ENCODE measurements at places on chromosomes 3 and 15.

GRCh38 chr3:4474683-4475490 is 7.8 kb upstream of the SUMF1 start:
- DNase-seq, result peak; percentile 70

- no peak for DNase-seq
Measured at GRCh38 chr3:196214783-196215441, 1.4 kb upstream of the SLC51A start.

- no peak for DNase-seq
Measured at GRCh38 chr3:148150141-148150540, 547.6 kb upstream of the AGTR1 start.

- DNase-seq, result no peak
Measured at GRCh38 chr3:108564564-108564963, 24.7 kb downstream of the CIP2A start.

- DNase-seq, result peak; percentile 54
Measured at GRCh38 chr15:60589253-60589652, 110.3 kb upstream of the ICE2 start.

GRCh38 chr3:194907811-194908210 is 222.1 kb downstream of the FAM43A start:
- no peak for DNase-seq

GRCh38 chr3:121976727-121977126 is 45.3 kb downstream of the ILDR1 start:
- DNase-seq, result no peak

- no peak for DNase-seq
Measured at GRCh38 chr15:52649686-52650085, 29.5 kb downstream of the ATOSA start.

- no peak for DNase-seq
Measured at GRCh38 chr3:46127503-46127902, 80.6 kb downstream of the CCR1 start.

GRCh38 chr3:71050538-71051258 is 532.8 kb downstream of the FOXP1 start:
- DNase-seq, result peak; percentile 50

- no peak for DNase-seq
Measured at GRCh38 chr3:147355084-147355752, 51.1 kb downstream of the ZIC4 start.

- DNase-seq, result peak; percentile 23
Measured at GRCh38 chr3:188158731-188159310, 4.9 kb downstream of the LPP start.

GRCh38 chr15:69468241-69469121 is 15.9 kb downstream of the RPLP1 start:
- peak; percentile 87 for DNase-seq

GRCh38 chr3:31250116-31250777 is 282.5 kb upstream of the STT3B start:
- DNase-seq, result no peak

GRCh38 chr15:69298697-69299441 is at the start of gene PAQR5:
Gene PAQR5 (plus strand): TSS chr15:69298912. CDS start chr15:69360081, 61,169 bp downstream.
- DNase-seq, result no peak

DNA sequence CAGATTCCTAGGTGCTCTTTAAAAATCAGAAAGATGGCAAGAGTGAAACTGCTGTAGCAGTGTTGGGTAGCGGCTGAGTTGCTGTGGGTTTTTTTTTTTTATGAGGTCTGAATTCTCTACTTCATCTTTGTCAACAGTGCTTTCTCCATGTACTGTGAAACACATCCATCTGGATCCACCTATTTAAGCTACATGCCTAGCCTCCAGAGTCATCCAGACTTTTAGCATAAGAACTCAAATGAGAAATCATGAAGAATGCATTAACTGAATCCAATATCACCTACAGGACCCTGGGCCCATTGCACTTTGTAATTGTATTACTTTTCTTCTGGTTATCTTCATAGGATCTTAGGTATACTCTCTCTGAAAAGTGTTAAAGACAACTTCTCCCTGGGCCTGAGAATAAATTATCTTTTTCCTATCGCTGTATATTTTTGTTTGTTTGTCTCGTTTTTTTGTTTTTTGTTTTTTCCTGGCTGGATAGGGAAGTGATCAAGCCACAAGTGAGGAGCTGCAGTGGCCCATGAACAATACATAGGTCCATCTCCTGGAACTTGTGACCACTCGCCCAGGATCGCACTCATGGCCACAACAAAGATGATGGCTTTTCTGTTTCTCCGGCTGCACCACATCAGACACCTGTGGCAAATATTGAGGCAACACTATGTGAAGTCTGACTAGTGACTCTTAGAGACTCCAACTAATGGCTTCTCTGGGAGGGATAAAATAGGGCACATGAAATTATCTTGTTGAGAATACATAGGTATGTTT is 609.9 kb upstream of the AGTR1 start:
- no peak for DNase-seq

GRCh38 chr15:34765741-34766140 is 10.9 kb upstream of the GJD2 start:
- DNase-seq, result no peak

GRCh38 chr3:41200669-41201021 is 1.3 kb downstream of the CTNNB1 start:
- DNase-seq, result peak; percentile 7

DNA sequence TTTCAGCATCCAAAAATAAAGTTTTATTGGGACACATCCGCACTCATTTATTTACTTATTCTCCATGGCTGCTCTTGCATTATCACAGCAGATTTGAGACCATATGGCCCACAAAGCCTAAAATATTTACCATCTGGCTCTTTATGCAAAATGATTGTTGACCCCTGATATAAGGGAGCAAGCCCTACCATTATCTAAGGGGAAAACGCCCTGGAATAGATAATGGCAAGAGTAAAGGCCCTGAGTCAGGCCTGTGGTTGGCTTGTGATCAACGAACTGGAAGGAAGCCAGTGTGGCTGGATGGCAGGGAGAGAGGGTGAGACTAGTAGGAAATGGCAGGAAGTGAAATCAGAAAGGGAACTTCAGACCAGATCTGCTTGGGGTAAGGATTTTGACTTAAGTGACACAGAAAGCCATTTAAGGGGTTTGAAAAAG is 24.6 kb upstream of the DMXL2 start:
- DNase-seq, result no peak

- DNase-seq, result peak; percentile 74
Measured at GRCh38 chr3:5205165-5205941, 17.8 kb downstream of the EDEM1 start.

DNA sequence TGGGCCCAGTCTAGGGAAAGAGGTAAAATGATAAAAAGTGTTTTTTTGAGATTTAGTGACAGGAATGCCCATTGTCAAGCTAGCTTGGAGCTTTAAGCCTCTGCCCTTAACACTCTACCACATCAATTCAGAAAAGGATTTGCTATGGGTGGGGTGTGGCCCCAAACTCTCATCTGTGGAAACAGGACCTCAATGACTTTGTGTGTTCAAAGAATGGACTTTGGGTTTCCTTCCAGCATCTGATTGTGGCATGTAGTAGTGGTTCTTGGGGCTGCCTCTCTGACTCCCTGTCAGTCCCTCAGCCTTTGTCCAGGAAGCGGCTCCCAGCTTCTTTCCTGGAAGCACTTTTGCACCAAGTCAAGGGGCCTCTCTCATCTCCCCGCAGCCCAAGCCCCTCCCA is 56.1 kb downstream of the CCNL1 start:
- DNase-seq, result no peak

DNA sequence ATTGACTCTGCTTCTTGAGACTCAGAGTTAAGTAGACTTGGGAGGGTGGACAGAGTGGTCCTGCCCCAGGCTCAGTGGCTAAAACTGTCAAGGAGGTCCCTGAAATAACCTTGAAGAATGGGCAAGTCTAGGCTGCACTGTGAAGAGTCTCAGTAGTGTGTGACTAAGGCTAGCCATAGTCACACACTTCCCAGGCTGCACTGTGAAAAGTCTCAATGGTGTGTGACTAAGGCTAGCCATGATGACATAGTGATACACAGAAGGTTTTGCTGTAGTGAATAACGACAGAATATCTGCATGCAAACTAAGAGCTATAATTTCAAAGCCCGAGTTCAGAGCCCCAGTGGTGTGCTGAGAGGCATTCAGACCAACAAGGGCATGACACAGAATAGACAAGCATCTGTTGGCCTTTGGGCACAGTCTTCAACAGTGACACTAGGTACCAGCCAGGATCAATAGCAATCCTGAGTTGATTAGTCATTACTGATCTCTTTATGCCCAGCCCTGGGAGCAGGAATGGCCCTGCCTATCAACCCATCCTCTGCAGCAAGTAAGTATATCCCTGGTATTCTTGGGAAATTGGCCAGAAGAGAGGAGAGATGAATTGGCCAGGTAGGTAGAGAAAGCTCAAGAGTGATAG is 72.4 kb upstream of the BBX start:
- DNase-seq, result peak; percentile 27

DNA sequence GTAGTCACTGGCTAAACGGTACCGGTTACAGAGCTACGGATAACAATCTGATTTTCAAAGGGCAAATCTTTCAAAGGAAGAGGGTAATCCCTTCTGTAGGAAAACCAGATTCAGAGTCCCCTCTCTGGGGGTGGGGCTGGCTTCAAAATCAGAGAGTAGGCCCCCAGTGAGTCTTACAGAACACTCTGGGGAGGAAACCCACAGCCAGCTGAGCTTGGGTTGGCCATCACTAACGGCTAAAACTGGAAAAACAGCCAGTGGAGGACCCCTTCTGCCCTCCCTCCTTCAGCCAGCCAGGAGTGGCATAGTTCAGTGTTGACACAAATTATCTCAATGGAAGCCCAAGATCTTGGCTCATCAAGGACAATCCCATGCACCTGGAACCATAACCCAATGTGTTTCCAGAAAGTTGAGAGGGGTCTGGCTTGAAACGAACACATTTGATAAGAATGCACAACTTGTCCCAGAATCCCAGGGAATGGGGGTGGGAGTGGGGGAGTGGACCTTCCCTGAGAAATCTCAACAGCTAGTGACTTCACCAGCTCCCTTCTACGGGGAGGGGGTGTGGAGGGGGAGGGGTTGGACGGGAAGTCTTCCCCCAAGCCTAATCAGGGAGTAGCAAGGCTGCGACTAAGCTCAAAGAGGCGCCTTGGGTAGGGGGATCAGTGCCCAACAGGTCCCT is 1.0 kb downstream of the RASL12 start:
- no peak for DNase-seq

Data from stimulated activated CD4-positive, alpha-beta T cell treated with anti-CD3 and anti-CD28 coated beads, Interleukin-1b, Interleukin-23, amount 100 ng/mL, for 48 hours (primary cell).